ENCODE measurements at places on chromosomes 4 and X.

- DNase-seq = no peak
These were observed 239.9 kb downstream of the NKX6-1 start for GRCh38 chr4:84258905-84259830.

DNA sequence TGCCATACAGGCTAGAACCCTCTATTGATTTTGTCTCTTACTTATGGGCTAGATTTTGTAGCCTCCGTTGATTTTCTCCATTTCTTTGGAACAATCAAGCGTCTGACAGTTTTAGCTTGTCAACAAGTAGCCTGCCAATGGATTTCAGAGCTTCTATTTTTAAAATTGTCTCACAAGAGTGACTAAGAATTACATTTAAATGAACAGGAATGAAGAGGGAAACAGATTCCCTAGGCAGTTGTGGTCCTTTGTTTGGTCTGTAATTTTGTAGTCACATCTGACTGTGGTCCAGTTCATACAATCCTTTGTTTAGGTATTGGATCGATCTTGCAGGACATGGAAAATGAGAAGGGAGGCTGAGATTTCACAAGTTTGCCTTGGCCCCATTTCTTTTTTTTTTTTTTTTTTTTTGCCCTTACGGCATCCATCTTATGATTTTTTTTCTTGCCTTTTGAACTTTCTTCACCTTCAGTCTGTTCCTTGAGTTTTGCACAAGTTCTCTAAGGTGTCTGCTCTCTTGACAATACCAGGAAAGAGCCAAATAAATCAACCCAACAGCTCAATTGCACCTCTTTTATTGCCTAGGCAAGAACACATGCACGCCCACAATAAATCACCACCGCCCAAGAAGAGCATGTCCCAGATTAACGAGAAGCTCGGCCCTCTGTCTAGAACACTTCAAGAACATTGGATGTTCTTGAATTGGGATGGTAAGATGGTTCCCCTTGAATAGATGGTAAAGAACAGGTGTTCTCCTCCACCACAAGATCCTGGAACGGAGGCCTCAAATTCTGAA is 86.5 kb upstream of the EGFL6 start:
- no peak for DNase-seq

DNA sequence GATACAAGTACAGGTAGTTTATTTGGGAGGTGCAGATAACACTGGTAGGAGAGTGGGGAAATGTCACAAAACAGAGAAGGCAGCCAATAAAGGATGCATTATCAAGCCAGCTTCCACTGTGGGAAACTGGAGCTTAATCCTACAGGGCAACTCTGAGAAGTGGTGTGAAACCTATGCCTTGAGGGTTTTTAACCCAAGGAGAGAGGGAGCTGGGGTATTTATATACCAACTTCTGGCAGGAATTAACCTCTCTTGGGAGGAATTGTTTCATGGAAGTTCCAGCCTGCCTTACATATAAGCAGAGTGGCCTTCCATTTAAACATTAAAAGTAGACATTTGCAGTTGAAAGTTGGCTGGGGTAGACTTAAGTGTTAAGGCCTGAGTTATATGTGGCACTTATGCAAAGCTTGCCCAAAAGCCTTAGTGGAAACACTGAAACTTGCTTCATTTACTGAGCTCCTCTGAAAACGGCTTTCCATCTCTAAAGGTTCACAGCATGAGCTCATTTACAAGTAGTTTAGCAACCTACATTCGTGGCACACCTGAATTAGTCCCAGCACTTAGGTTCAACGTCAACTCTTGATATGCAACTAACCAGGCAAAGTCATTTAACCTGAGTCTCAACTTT is 19.2 kb downstream of the MAGEB17 start:
- no peak for DNase-seq

DNA sequence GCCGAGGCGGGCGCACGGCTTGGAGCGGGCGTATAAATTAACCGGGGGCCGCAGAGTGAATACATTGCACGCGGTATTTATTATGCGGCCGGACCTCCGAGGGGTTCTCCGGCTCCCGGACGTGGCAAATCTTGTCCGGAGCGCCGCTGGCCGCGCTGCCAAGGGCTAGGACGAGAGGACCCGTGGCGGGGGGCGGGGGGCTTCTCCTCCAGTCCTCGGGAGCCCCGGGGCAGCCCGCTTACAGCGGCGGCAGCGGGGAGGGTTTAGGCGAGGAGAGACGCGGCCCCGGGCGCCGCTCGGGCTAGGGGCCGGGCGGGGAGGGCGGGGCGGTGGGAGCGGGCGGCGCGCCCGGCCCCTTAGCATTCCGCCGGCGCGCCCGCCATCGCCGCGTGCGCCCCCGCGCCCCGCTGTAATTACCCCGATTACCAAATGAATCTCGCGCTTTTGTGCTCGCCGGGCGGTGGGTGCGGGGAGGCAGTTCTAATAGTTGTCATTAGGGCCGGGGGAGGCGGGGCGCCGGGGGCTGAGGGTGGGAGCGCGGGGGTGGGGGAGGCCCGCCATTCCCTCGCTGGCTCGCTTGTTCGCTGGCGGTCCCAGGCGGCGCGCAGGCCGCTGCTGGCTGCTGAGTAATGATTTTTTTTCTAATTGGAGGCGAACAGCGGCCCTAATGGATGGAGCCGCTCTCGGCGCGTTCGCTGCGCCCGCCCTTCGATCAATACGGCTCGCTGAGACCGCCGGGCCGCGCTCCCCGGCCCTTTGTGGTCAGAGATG is 276.6 kb downstream of the BCOR start:
- peak; percentile 72 for DNase-seq

- DNase-seq = no peak
These were observed 2.6 kb upstream of the ATP6AP2 start for GRCh38 chrX:40578039-40578695.

GRCh38 chr4:1291996-1292702 is 2.5 kb downstream of the MAEA start:
- peak; percentile 54 for DNase-seq

GRCh38 chrX:65910899-65911298 is 129.0 kb downstream of the VSIG4 start:
- DNase-seq = no peak

- DNase-seq = no peak
These were observed 34.8 kb downstream of the KLHL5 start for GRCh38 chr4:39096847-39097246.

DNA sequence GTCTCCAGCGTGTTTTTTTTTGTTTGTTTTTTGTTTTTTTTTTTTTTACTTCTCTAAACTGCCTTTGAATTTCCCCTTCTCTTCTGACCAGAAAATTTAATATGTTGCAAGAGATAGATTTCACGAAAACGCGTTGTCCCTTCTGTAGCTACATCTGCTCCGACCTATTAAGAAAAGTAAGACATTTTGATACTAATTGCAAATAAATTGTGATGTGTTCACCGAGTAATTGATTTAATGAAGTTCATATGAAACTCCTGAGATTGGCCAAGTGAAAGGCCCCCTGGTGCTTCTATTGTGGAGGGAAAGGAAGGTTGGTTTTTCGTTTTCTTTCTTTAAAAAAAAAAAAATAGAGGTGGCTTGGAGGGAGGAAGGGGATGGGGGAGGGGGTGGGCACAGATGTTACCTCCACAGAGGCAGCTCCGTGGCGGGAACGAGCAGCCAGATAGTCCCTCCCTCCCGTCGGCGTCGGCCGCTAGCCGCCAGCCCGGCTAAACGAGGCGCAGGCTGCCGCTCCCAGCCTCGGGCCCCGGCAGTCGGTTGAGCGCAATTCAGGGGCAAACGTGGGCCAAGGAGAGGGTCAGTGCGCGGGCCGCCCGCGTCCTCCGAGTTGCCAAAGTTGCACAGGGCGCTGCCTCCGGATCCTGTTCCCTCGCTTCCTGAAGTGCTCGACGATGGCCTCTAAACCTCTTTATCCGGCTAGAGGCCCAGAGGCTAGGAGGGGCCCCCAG is 139.1 kb upstream of the ZIC3 start:
- no peak for DNase-seq

DNA sequence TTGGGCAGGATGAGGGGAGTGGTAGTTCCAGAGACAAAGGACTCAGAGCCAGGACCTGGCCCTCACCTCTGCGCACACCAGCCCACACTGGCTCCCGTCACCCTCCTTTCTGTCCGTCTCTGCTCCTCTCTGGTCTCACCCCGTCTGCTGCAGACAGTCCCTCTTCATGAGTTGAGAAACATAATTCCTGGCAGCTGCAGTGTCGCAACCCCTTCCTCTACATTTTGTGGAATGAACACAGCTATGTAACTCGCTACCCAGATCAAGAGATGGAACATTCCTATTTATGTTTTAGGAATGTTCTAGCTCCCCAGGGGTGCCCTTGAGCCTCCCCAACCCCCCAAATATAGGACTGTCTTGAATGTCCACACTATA is 59.3 kb downstream of the SHROOM2 start:
- DNase-seq = no peak

- no peak for DNase-seq
These were observed 697 bp downstream of the ZNF280C start for GRCh38 chrX:130267956-130268448.

- no peak for DNase-seq
These were observed 305.9 kb downstream of the IDS start for GRCh38 chrX:149198980-149199732.

DNA sequence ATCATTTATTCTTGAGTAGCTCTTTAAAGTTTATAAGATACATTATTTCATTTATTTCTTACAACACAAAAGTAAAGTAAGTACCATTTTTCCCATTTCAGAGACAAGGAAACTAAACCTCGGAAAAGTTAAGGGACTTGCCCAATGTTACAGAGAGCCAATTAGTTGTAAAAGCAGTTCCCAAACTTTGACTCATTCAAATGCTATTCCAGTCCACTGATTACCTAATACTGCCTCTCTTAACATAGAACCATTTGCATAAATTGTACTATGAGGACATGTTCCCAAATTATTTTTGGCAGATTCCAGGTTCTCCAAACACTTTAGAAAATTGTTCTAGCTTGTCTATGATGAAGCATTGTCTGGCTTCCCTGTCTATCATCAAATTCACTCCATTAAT is 45.6 kb upstream of the GRIA3 start:
- DNase-seq = no peak

DNA sequence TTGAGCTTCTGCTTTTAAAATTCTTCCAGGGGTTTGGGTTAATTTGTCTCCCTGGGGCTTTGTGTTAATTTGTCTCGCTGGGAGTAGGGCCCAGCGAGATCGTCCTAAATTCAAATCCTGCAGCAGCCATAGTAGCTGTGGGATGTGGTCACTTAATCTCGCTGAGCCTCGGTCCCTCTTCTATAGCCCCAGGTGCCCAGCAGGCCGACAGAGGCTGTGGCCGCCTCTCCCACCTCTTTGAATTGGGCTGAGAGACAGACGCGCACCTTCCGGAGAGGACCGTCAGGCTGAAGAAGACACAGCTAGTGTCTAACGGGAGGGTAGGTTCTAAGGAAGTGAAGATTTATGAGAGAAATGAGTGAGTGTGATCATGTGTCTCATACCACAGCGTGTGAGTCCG is 15.7 kb upstream of the WFS1 start:
- DNase-seq = no peak

- DNase-seq = no peak
These were observed 90.9 kb upstream of the SPRY1 start for GRCh38 chr4:123305736-123306135.

DNA sequence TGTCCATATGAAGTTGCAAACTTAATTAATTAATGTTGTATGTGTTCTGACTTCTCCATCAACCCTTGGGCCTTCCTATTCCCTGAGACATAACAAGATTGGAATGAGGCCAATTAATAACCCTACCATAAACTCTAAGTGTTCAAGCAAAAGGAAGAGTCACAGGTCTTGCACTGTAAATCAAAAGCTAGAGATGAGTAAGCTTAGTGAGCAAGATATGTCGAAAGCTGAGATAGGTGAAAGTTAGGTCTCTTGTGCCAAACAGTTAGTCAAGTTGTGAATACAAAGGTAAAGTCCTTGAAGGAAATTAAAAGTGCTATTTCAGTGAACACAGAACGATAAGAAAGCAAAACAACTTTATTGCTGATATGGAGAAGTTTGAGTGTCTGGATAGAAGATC is 58.2 kb upstream of the GPRIN3 start:
- no peak for DNase-seq

DNA sequence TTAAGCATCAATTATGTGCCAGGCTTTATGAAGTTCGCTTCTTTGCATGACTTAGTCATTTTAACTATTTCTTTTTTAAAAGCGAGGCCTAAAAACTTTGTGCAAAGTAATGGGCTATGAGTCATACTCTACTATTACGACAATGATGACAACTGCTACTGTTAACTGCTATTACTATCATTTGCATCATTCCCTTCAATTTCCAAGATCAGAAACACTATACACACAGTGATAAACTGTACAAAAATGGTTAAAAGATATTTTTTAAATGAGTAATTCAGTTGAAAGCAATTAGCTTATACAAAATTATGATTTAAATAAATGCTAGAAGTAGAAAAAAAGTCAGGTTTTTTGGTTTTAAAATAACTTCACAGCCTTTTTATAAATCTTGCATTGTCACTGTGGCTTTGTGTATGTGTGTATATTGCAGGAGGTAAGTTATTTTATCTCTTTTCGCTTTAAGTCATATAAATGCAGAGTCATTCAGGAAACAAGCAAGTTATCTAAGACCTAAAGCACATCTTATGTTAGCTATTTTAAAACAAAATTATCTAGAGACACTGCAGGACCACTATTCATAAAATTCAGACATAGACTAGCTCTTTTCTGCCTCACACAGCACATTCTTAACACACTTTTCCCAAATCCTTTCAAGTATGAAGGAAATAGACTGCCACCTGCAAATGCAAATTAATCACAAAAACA is 18.5 kb upstream of the CXCL3 start:
- no peak for DNase-seq

DNA sequence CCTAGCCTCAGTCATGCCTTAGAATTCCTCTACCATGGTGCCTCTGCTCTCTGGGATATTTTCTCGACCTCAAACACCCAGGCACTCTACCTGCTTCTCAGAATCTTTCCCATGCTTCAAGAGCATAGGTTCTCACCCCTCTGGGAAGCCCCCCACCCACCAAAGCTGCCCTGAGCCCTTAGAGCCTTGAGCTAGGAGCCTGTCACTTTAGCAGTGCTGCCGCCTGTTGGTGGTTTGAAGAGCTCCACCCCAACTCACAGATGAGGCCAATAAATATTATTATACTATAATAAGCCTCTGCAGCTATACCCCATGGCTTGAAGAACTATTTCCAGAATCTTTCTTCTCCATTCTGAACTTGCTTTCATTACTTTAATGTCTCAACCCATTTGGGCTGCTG is 109.7 kb downstream of the RTL5 start:
- DNase-seq = peak; percentile 66

- DNase-seq = no peak
These were observed 37.4 kb upstream of the NDP start for GRCh38 chrX:44010626-44011025.

- no peak for DNase-seq
These were observed 189.2 kb downstream of the GPM6A start for GRCh38 chr4:175622887-175623286.

DNA sequence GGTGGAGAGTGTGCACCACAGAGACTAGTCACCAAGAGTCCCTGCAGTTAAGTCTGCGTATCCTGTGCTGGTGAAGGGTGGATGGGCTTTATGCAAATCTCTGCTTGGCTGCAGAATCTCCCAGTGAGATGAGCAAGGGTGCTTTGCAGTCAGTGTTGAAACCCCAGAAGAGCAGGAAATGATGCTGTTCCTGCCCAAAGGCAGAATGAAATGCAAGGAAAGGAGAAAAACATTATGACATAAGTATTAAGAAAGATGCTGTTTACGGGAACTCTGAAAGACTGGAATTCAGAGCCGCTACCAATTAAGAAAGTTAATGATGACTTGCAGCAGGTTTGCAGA is 25.4 kb upstream of the ACSL1 start:
- DNase-seq = no peak

GRCh38 chr4:55838356-55838755 is 15.1 kb upstream of the EXOC1 start:
- DNase-seq = no peak
